ENCODE measurements at places on chromosomes 11 and 22. TPM values are rescaled to one million over a fixed set of nuclear protein-coding genes. Genes with fewer than 3 reads are reported as not detected.
A peak's percentile ranks its signal among the peaks of the same experiment; 100 is the strongest.

GRCh38 chr11:10638316-10638925, 55.1 kb downstream of the IRAG1 start:
- H3K36me3 ChIP-seq: no peaks in the 10 kb centered on the region
- no peaks in the 10 kb centered on the region for H3K4me1 ChIP-seq
- H3K27ac ChIP-seq: no peak overlapping the region
- no peak for DNase-seq
- no peak overlapping the region for H3K4me3 ChIP-seq

- H3K27me3 ChIP-seq: no peaks in the 10 kb centered on the region
- no peak overlapping the region for H3K27ac ChIP-seq
- no peaks in the 10 kb centered on the region for H3K36me3 ChIP-seq
- H3K4me1 ChIP-seq: no peaks in the 10 kb centered on the region
Observed at GRCh38 chr22:47398921-47399790, 636.7 kb downstream of the TBC1D22A start.

UBTFL1 gene
- total RNA-seq: not detected

DNA sequence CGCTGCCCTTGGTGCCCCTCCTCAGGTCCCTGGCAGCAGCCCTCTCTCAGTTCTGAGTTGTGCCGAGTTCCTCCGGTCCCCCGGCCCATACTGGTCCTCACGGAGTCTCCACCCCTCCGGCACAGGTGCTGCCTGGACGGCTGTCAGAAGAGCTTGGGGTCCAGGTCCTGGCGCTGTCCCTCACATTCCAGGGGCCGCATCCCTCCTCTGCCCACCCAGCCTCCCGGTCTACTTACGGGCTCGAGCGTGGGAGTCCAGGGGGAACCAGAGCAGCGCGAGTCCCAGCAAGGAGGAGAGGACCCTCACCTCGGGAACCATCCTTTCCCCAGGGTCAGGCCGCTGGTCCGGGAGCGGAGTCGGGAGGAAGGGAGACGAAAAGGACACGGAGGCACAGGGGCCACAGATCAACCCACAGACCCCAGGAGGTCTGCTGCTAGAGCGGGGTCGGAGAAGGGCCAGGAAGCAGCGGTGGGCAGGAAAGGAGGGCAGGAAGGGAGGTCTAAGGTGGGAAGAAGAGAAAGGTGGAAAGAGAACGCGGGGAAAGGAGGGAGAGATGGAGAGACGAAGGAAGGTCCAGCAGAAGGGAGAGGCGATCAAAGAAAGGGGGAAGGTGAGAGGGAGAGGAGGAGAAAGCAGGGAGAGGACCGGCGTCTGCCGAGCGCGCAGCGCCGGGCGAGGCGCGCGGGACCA, 510 bp downstream of the CHRDL2 start:
- H3K27me3 ChIP-seq: peaks cover 25% of the 10 kb centered on the region
- H3K27ac ChIP-seq: no peak overlapping the region
- peaks cover 10% of the 10 kb centered on the region for H3K4me1 ChIP-seq
- no peaks in the 10 kb centered on the region for H3K36me3 ChIP-seq
- no peak overlapping the region for H3K4me3 ChIP-seq

DNA sequence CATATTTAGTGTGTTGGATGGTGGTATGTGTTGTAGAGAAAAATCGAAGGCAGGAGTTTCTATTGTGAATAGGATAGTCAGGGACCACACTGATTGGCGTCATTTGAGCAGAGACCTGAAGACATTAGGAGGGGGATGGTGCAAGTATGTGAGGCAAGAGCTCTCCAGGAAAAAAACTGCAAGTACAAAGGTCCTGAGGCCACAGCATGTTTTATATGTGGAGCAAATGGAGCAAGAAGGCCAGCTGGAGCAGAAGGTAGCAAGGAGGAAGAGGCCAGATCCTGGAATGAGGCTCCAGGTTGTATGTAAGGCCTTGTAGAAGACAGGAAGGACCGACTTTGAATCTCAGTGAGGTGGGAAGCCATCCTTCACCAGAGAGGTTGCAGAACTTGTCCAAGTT, 14.2 kb upstream of the MICALL1 start:
- no peak for DNase-seq
- no peak overlapping the region for H3K4me3 ChIP-seq
- H3K27me3 ChIP-seq: no peaks in the 10 kb centered on the region
- peaks cover 10% of the 10 kb centered on the region for H3K4me1 ChIP-seq

TENM4 gene
- total RNA-seq: not detected

- no peak overlapping the region for H3K27ac ChIP-seq
- DNase-seq: no peak
- H3K36me3 ChIP-seq: no peaks in the 10 kb centered on the region
- no peaks in the 10 kb centered on the region for H3K4me1 ChIP-seq
- H3K27me3 ChIP-seq: no peaks in the 10 kb centered on the region
- no peak overlapping the region for H3K4me3 ChIP-seq
Observed at GRCh38 chr11:78809931-78810541, 235.4 kb upstream of the NARS2 start.

GRCh38 chr22:21760640-21761039, 25.0 kb upstream of the YPEL1 start:
- DNase-seq: no peak
- no peaks in the 10 kb centered on the region for H3K27me3 ChIP-seq
- H3K36me3 ChIP-seq: peaks cover 54% of the 10 kb centered on the region
- no peak overlapping the region for H3K4me3 ChIP-seq
- peaks cover 20% of the 10 kb centered on the region for H3K4me1 ChIP-seq

PAMR1 gene
- total RNA-seq: not detected

ANGPTL5 gene
- total RNA-seq: not detected

DNA sequence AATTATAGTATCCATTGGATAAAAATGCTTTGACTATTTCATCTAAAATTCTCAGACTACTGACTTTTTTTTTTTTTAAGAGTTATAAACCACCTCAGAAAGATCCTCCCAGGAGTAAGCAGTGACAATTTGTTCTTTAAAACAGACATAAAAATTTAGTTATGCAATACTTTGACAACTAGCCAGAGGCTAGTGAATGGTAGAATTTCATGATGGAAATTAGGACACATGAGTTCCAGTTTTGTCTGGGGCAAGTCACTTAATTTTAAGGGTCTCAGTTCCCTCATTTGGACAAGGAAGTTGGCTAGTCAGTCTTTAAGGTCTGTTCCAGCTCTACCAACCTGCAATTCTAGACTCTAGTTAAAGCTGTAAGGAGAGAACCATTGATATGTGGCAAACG, 2.9 kb downstream of the IL18 start:
- no peaks in the 10 kb centered on the region for H3K27me3 ChIP-seq
- no peaks in the 10 kb centered on the region for H3K4me1 ChIP-seq
- no peak for DNase-seq
- no peaks in the 10 kb centered on the region for H3K36me3 ChIP-seq
- H3K4me3 ChIP-seq: no peak overlapping the region
- H3K27ac ChIP-seq: no peak overlapping the region

GRCh38 chr22:29524442-29525191, 28.9 kb downstream of the THOC5 start:
- no peak overlapping the region for H3K27ac ChIP-seq
- no peaks in the 10 kb centered on the region for H3K27me3 ChIP-seq
- H3K36me3 ChIP-seq: peaks cover 86% of the 10 kb centered on the region
- DNase-seq: peak; percentile 37
- no peak overlapping the region for H3K4me3 ChIP-seq
- no peaks in the 10 kb centered on the region for H3K4me1 ChIP-seq

GRCh38 chr11:67230406-67230805, 35.9 kb upstream of the GRK2 start:
- peaks cover 3% of the 10 kb centered on the region for H3K4me1 ChIP-seq
- H3K27me3 ChIP-seq: no peaks in the 10 kb centered on the region
- DNase-seq: no peak
- H3K27ac ChIP-seq: no peak overlapping the region
- H3K4me3 ChIP-seq: no peak overlapping the region

DNA sequence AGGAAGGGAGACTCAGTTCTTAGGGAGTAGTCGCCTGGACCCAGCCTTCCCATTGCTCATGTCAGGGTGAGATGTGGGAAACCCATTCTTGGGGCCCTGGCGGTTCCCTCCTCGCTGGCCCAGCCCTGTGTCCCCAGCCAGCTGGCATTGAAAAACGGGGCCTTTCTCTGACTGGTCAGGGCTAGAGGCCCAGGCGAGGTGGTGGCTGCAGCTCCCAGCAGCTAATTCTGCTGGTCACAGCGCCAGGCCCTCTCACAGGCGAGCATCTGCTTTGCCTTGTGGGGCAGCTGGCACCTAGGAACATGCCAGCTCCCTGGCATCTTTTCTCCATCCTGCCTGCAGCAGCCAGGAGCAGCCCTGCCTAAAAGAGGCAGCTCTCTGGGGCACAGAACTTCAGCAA, 20.1 kb downstream of the TSPAN18 start:
- H3K27ac ChIP-seq: no peak overlapping the region
- peaks cover 16% of the 10 kb centered on the region for H3K4me1 ChIP-seq
- no peaks in the 10 kb centered on the region for H3K27me3 ChIP-seq

GRCh38 chr22:19943082-19944026, 1.7 kb upstream of the TXNRD2 start:
- H3K4me3 ChIP-seq: peak overlapping the region; percentile 87
- DNase-seq: peak; percentile 18
- peaks cover 33% of the 10 kb centered on the region for H3K4me1 ChIP-seq
- peak overlapping the region; percentile 41 for H3K27ac ChIP-seq
- H3K27me3 ChIP-seq: no peaks in the 10 kb centered on the region

DNA sequence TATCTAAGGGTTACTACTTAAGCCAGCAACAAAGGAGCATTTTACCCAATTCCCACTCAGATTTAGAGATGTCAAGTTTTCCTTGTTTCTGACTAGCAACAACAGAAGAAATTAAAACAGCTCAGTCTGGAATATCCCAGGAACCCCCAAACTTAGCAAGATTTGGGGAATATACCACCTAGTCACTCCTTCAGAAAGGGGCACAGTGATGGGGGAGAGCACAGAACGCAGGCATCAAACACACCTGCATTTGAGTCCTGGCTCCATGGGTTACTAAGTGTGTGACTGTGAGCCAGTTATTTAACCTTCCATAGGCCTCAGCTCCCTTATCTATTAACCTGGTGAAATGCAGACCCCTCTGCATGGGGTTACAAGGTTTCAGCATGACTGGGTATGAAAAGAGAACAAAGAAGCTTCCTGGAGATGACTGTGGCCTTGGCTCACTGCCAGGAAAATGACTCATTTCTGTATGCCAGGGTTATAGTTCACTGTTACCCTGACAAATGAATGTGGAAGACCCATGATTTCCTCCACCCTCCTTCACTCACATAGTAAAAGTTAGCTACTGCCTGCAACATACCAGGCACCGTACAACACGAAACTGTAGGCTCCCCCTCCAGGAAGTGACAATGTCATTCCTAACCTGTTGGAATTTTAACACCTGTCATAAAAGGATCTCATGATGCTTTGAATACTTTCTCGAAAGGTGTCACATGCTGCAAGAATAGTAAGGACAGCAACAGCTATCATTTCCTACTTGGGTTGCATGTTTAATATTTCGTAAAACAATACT, 79.6 kb downstream of the ME3 start:
- no peaks in the 10 kb centered on the region for H3K4me1 ChIP-seq
- no peaks in the 10 kb centered on the region for H3K36me3 ChIP-seq
- H3K4me3 ChIP-seq: no peak overlapping the region

DNA sequence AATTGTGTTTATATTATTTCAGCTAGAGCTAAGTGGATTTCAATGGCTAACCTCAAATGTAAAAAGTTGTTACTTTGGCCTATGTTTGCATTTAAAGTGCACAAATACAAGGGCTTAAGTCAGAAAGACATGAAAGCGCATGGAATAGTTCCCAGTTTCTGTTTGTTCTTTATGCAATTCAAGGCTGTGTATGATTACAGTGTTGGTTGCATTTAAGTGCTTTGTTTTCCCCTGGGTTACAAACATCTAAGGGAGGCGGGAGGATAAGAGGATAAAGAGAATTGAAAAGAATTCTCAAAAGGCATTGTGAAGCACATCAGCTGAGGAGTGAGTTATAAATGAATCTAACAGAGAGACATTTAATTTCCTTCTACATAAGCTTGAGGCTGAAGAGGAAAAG, 453.4 kb downstream of the NTM start:
- no peaks in the 10 kb centered on the region for H3K27me3 ChIP-seq
- no peak for DNase-seq
- no peaks in the 10 kb centered on the region for H3K4me1 ChIP-seq
- no peak overlapping the region for H3K4me3 ChIP-seq
- H3K36me3 ChIP-seq: no peaks in the 10 kb centered on the region

- DNase-seq: no peak
- H3K27me3 ChIP-seq: no peaks in the 10 kb centered on the region
- H3K36me3 ChIP-seq: no peaks in the 10 kb centered on the region
- H3K27ac ChIP-seq: no peak within 1 kb of the TSS
- H3K4me3 ChIP-seq: no peak within 1 kb of the TSS
Observed at GRCh38 chr11:113974741-113975470, at the start of gene HTR3A. Gene HTR3A (plus strand): TSS chr11:113975108. CDS start chr11:113975326, 218 bp downstream.

DNA sequence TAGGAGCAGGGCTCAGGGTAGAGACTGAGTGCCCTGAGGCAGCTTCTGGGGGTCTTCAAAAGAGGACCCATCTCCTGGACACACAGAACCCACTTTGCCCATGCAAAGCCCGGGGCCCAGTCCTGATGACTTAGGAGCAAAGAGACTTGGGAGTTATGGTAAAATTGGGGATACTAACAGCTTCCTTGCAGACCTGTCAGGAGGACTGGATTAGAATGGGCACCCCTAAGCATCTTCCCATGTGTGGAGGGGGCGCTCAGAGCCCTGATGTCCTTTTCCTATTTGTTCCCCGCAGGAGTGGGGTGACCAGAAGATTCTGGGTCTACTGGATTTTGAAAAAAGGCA, 100.0 kb downstream of the WNT7B start:
- H3K4me3 ChIP-seq: no peak overlapping the region
- H3K4me1 ChIP-seq: no peaks in the 10 kb centered on the region
- no peaks in the 10 kb centered on the region for H3K36me3 ChIP-seq
- H3K27ac ChIP-seq: no peak overlapping the region
- no peak for DNase-seq

FLRT1 gene
- not detected for total RNA-seq

GRCh38 chr11:118109231-118109630, 22.5 kb upstream of the SMIM35 start:
- no peaks in the 10 kb centered on the region for H3K4me1 ChIP-seq
- no peak overlapping the region for H3K27ac ChIP-seq
- DNase-seq: no peak

SLC22A8 gene
- total RNA-seq: not detected

DNA sequence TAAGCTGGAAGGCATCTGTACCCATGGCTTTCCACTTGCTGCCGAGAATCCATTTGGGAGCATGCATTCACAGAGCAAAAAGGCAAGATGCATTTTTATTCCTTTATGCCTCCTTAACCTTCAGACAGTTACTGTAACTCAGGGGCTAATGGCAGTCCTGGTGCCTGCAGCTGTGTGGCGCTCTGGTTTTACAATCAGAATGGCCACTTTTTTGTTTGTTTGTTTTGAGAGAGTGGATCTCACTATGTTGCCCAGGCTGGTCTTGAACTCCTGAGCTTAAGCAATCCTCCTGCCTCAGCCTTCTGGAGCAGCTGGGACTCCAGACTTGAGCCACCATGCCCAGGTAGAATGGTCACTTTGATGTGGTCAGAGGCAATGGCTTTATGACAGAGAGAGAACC, 101.8 kb downstream of the NAV2 start:
- no peak overlapping the region for H3K27ac ChIP-seq
- H3K4me1 ChIP-seq: no peaks in the 10 kb centered on the region
- no peaks in the 10 kb centered on the region for H3K36me3 ChIP-seq
- H3K4me3 ChIP-seq: no peak overlapping the region

Measured in CD4-positive, CD25-positive, alpha-beta regulatory T cell (primary cell).